NCI-H510A treated with DMSO at 0.1 percent for 48 hours (cell line): ENCODE measurements at places on chromosomes 6 and 20.

DNA sequence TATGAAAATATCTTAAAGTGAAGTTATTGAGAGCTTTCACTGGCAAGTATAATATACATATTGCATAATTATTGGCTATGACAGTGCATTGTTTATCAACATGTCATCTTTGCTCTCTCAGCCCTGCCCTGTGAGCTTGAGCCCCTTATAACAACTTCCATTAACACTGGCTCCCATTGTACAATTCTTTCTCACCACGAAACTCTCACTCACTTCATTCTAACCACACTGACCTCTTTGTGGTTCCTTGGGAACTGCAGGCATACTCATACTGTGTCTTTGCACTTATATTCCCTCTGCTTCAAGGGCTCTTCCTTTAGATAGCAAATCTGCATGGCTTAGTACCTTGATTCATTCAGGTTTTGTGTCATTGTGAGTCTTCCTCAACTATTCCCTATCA is 411.8 kb downstream of the CDKAL1 start:
- DNase-seq, result no peak

GRCh38 chr6:124123617-124124209 is 320.0 kb downstream of the NKAIN2 start:
- no peak for DNase-seq

DNA sequence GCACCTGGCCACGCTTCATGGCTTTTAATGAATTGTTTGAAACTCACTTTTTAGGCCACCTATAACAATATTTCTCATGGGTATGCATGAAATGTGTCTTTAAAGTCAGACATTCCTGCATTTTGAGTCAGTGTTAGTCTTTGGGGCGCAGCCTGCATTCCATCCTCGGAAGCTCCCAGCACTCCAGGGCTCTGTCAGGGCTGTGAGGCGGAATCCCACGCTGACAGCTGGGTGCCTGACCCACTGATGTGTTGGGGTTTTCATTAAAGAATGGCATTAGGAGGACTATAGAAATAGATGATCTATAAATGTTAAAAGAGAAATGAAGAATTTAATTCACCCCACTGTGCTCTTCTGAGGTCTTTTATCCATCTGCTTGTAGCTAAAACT is 16.2 kb upstream of the CLDN20 start:
- DNase-seq, result no peak

DNA sequence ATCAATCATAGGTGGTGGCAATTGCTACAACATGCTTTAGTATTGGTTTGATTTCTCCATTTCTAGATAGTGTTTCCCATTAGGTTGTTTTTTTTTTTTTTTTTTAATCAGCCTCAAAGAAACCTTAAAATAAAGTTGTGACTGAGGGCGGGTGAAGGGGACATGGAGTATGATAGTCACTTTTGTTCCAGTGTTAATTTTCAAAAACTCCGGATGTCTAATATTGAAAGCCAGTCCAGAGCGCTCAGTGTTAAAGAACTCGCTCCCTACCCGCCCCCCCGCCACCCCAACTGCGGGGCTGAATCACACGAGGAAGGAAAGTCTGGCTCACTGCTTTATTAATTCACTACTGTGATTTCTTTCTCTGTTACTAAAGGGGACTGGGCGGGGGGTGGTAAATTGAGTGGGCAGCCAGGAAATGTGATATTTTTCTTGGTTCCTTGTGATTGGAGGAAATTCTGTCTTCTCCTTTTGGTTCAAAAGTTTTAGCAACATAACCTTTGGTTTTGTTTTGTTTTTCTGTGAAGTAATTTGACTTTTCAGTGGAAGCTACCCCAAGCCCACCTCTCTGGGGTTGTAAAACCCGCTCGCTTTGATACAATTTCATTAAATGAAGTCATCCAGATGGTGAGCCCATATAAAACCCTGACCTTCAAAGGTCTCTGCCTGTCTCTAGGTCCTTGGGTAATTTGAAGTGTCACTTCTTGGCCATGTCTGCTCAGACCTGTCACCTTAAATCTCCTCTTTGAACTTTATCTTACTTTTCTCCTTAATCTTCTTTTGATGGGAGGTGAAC is 38.0 kb downstream of the TNFAIP3 start:
- DNase-seq, result no peak

GRCh38 chr6:130298258-130298657 is 67.6 kb upstream of the TMEM200A start:
- DNase-seq, result no peak

DNA sequence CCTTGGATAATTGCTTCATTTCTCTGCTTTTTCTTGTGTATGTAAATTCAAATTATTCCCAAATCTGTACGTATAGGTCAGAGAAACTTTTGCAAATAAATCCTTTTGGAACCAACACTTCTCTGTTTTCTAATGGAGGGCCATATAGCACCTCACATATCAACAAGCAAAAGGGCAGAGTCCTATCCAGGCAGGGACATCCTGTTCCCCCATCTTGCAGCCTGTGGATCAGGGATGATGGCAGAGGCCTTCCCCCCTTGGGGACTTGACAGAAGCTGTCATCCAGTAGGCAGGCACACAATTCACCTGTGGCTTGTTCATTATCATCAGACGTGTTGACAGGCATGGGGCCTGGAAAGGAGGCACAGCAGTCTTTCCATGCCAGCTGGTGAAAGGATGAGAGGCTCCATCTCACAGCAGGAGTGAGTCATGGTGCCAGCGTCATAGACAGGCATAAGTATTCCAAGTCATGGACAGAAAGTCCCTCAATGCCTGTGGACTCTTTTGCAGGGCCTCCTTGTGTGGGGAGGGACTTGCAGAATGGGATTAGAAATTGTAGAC is 31.8 kb upstream of the PLEKHG1 start:
- DNase-seq, result peak; percentile 44

- DNase-seq, result peak; percentile 79
Measured at GRCh38 chr6:35508027-35508426, 4.7 kb downstream of the TULP1 start.

DNA sequence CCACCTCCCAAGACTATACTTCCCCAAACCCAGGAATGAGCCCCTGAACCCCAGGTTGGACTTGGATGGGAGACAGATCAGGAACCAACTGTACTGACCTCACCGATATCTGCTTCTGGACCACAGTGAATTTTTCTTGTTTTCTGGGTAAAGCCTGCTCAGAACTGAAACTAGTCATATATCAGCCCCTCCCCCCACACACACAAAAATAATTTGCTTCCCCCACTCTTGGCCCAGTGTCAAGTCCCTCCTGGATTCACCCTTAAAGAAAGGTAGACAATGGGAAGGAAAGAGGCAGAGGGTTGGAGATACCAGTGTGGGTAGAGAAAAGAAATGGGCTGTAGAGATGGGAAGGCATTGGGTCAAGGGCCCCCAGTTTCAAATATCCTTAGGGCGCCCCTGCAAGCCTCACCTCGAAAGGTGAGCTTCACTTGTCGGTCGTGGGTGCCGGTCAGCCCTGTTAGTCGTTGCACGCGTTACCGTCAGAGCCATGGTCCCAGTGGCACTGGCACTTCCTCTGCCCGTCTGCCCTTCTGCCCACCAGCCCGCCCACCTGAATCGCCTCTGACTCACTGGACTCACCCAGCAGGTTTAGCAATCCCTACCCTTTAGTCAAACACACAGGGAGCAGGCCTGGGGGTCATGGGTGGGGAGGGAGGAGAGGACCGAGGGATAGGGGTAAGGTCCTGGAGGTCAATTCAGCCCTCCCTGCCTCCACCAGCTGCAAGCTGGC is 8.5 kb upstream of the SPAG4 start:
- no peak for DNase-seq

GRCh38 chr6:158567871-158568401 is 8.0 kb downstream of the TMEM181 start:
- no peak for DNase-seq

- no peak for DNase-seq
Measured at GRCh38 chr20:36655004-36655403, 9.0 kb upstream of the SLA2 start.

GRCh38 chr6:69422020-69422419 is 374.8 kb downstream of the LMBRD1 start:
- DNase-seq, result no peak

- peak; percentile 40 for DNase-seq
Measured at GRCh38 chr20:49276161-49276960, 1.5 kb downstream of the ZNFX1 start.

DNA sequence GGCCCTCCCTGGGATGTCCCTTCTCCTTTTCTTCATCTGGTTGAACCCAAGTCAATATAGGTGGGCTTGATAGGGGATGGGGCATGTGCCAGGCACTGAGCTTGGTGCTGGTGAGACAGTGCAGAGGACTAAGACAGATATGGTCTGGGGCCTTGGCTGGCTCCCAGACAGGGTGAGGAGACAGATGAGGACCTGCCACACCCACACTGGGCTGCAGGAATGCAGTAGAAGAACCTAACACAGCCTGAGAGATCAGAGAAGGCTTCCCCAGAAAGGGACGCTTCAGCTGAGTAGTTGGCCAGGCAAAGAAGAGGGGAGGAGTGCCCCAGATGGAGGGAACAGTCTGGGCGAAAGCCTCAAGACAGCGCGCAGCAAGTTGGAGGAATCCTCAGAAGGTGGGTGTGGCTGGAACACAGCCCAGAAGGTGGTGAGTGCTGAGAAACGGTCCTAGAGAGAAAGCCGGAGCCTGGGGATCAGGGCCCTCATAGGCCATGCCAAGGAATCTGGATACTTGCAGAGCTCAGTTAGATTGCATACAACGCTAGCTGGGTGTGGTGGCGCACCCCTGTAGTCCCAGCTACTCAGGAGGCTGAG is 26.4 kb downstream of the CD40 start:
- DNase-seq, result no peak

DNA sequence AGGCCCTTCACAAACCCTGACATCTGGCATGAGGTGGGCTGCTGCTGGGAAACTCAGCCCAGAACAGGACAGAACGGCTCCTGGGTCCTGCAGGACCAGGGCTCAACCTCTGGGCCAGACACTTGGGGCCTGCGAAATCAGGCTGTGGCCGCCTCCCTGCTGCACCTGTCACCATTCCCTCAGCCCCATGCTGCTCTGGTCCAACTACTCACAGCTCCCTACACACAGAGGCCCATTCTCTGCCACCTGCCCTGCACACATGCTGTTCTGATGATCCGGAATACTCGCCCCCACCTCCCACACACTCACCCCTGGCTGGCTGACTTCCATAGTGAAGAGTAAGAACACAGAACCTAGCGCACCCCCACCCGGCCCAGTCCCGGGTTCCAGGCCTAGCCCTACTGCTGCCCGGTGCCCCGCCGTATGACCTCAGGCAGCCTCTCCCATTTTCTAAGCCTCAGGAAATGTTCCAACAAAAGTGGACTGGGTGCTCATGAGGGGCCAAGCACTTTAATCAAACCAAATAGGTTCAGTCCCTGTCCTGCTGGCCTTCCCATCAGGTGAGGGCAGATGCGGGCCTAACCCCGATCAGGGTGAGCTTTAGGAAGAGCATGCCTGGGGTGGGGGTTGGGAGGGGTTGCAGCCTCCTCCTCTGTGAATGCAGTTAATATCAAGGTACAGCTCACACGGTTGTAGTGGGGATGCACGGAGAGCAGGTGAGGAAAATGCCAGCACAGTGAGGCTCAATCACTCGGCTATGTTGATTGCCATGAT is 3.9 kb downstream of the PEDS1 start:
- DNase-seq, result no peak

- DNase-seq, result no peak
Measured at GRCh38 chr20:32152421-32153155, 43.1 kb downstream of the TM9SF4 start.

DNA sequence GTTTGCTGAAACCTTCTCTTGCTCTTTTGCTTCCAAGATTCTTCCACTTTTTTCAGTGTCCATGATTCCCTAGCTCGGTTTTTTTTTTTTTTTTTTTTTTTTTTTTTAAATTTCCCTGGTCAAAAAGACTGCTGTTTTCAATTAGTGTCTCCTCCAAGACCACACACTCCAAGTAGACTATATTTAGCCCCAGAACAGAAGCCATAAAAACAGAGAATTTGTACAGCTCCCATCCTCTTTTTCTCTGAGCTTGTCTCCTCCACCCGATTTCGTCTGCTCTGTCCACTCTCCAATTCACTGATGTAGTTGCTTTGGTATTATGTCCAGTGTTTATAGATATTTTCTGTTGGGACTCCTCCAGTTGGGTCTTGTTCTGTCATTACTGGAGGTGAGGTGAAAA is 37.6 kb downstream of the RSPH3 start:
- no peak for DNase-seq

- DNase-seq, result no peak
Measured at GRCh38 chr20:37627060-37627766, 66.6 kb upstream of the CTNNBL1 start.

DNA sequence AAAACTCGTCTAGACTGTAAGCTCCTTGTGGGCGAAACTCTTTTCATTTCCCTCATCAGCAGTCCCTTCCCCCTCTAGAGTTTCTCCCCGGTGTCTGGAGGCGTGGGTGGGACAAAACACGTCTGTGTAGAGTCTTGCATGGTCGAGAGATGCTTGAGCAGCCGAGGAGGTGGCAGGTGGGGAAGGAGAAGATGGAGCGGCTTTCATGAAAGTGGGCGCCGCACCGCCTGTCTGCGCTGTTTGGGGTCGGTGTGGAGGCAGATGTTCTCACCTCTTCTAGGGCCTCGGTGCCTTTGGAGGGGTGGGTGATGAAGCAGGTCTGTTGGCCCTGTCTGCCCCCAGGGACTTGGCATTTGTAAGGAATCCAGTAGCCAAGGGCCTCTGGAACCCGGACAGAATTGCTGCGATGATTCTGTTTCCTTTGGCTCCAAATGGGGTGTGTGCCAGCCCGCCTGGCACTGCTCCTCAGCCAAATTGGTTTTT is 1.2 kb downstream of the BRPF3 start:
- no peak for DNase-seq

- no peak for DNase-seq
Measured at GRCh38 chr6:16338577-16339264, 100.3 kb downstream of the GMPR start.

DNA sequence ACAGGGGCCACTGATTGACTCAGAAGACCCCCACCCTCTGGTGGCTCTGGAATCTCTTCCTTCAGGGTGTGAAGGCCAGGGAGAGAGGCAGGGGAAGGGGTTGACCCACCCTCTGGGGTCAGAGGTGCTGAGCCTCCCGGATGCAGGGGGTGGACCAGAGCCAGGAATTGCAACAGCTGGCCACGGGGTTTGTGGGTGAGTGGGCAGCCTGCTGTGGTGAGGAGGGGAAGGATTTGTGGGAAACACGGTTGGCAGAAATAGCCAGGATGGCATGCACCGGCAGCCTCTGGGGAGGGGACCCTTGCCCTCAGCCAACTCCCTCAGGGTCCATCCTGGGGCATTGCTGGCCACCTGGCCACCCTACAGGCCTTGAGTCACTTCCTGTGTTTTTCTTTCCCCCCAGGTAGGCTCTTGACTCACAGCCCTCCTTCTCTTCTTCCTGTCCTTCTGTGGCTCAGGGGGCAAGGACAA is 92.8 kb downstream of the MRPL14 start:
- no peak for DNase-seq
